ENCODE measurements at places on chromosomes 2 and 18.

GRCh38 chr2:120177001-120177621 lies 46.1 kb downstream of the TMEM185B start:
- peak; percentile 72 for DNase-seq

DNA sequence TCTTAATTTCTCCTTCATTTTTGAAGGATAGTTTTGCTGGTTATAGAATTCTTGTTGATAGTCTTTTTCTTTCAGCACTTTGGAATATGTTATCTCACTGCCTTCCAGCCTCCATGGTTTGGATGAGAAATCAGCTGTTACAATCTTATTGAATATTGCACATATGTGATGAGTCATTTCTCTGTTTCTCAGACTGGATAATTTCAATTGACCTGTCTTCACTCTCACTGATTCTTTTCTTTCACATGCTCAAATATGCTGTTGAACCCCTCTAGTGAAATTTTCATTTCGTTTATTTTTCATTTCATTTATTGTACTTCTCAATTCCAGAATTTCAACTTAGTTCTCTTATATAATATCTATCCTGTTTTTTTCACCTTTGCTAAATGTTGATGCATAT lies 22.2 kb downstream of the PDK1 start:
- no peak for DNase-seq

DNA sequence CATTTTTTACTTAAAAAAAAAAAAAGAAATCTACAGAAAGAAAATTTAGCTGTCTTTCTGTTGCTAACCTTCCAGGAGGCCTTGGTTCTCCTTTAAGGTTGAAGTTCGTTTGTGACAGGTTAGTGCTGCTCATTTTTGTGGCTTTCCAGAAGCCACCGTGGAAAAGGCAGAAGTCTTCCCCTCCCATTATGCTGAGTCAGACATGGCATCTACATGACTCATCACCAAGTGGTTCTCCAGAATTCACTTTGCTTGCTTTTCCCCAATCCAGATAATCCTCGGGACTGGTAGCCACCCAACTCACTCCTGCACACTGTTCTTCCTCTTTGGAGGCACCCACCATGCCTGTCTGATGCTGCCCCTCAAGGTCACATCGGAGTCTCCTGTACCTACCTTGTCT lies 228.7 kb downstream of the PIK3C3 start:
- no peak for DNase-seq

DNA sequence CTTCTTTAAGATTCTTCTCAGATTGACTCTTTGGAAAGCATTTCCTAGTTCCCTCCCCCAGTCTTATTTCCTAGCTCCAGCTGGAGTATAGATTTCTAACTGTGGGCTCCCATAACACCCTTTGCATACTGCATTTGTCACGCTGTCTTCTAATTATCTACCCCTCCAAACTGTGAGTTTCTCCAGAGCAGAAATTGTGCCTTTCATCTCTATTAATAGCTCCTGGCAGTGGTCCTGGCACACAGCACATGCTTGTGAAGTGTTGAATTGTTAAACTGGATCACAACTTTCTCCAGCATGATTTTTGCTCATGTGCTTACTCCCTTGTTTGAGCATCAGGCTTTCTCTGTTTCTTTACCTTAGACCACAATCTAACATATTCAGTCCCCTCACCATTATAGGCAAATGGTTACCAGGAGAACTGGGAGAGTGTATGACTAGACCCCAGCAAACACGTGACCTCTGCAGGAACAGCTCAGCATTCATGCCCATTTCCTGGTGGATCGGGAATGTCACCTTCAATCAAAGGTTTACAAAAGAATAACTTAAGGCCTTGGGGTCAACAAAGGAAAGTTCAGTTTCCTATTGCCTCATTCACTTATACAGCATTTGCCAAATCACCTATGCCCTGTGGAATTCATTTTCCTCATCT lies 175.7 kb upstream of the TANK start:
- no peak for DNase-seq

DNA sequence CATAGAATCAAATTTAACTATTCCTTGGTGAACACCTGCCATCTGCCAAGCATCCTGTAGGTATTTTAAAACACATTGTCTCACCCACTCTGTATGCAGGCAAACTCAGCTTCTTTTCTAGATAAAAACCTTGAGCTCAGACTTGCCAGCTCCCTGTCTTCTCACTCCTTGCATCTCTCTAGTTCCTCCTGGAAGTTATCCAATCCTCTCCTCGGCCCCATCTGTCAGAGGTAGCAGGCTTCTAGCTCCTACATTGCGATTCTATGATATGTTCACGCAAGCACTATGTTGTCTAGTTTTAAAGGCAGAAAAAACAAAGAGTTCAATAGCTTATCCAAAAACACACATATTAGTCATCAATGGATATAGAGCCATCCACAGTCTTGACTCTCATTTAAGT lies 67.0 kb upstream of the APCDD1 start:
- DNase-seq: no peak

- DNase-seq: no peak
Observed at GRCh38 chr2:239905306-239905705, 119.8 kb downstream of the NDUFA10 start.

GRCh38 chr2:104733226-104733943 lies 120.5 kb upstream of the POU3F3 start:
- DNase-seq: no peak

GRCh38 chr2:207873794-207874193 lies 104.1 kb upstream of the FZD5 start:
- DNase-seq: no peak

GRCh38 chr2:220707261-220707660 lies 864.8 kb downstream of the EPHA4 start:
- DNase-seq: no peak

- DNase-seq: no peak
Observed at GRCh38 chr2:236623816-236624215, 54.2 kb downstream of the ACKR3 start.

GRCh38 chr18:24071779-24072178 lies 57.2 kb downstream of the TTC39C start:
- DNase-seq: no peak

GRCh38 chr2:228599781-228600180 lies 418.3 kb upstream of the SPHKAP start:
- DNase-seq: no peak

DNA sequence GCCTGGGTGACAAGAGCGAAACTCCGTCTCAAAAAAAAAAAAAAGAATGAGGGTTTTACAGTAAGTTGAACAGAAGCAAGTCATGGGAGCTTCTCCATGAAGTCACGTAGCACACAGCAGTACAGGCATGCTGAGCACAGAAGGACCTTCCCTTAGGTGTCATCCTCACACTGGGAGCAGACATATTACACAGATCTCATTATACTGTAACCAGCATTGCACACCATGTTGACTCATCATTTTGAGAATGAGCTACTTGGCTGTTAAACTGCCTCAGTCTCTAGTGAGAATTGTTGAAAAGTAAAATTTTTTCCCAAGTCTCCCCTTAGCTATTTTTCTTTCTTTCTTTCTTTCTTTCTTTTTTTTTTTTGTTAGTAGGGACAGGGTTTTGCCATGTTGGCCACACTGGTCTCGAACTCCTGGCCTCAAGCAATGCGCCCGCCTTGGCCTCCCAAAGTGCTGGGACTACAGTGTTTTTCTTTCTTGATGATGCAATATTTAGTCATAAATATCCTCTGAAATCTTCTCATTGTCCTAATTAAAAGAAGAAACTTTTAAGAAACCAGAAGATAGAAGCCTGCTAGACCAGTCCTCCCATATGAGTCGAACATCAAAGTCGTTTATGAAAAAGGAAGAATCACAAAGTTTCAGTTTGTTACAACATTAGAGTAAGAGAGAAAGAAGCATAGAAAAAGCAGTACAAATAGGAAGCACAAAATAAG lies 37.9 kb upstream of the PPP1CB start:
- no peak for DNase-seq

DNA sequence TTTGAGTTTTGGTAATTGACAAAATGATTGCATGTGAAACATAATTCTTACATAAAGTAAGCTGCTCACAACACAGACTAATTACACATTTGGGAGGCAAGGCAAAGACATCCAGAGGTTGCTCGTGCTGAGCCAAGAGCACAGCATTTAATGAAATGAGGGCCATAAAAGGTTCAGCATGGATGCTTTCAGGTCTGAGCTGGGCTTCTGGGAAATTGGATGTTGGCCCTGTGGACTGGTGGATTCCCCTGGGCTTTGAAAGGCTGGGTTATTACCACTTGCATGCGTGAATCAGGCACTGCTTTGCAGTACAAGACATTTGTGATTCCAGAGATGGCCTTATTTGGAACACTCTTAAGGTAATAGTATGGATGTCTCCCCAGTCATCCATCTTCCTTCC lies 533.5 kb upstream of the NRP2 start:
- DNase-seq: no peak

DNA sequence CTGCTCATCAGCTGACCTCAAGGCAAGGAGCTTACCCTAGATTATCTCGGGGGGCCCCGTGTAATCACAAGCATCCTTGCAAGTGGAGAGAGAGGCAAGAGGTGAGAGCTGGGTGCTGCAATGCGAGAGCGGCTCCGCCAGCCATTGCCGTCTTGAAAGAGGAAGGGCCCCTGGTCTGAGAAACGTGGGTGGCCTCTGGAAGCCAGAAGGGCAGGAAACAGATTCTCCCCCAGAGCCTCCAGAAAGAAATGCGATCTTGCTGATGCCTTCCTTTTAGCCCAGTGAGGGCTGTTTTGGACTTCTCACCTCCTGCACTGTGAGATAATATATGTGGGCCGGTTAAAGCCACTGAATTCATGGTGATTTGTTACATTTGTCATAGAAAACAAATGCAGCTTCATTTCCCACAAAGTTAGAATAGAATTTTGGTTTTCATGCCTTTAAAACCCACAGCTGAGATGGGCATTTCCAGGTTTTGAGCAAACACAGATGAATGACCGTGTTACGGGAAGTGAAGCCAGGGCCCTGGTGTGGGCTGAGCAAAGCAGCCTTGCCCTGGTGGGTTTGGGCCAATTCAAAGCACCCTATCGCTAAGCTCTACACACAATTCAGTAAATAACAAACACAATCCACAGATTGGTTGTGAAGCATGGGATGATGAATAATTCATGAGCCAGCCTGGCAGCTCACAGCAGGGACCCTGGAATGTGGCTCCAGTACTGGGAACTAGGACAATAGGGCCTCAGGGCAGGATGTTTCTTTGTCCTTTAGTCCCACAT lies 319.9 kb upstream of the HS6ST1 start:
- no peak for DNase-seq

DNA sequence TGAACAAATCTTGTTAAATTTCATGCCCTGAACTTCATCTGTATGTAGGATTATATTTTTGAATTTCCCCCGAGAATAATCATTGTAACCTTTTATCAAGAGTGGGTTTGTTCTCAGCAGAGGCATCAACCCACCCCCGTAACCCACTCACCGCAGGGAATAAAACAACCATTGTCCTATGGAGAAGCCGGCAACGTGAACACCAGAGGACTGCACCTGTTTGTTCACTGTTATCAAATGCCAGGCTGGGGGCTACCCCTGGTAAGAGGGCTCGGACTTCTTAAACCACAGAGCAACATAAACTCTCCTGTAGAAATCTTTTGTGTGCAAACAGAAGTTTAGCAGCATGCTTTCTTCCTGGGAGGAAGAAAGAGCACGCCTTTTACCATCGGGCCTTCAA lies 610.4 kb downstream of the ERBB4 start:
- no peak for DNase-seq

- DNase-seq: no peak
Observed at GRCh38 chr2:238905644-238906043, 57.8 kb downstream of the TWIST2 start.

GRCh38 chr18:27497246-27497645 lies 312.1 kb upstream of the CHST9 start:
- DNase-seq: no peak

Data from activated naive CD4-positive, alpha-beta T cell (primary cell).